ENCODE measurements at places on chromosomes 2 and 18. TPM values are rescaled to one million over a fixed set of nuclear protein-coding genes. Genes with fewer than 3 reads are reported as not detected.

Gene ESPNL
- total RNA-seq: 1.5 TPM

Gene UPP2
- total RNA-seq: not detected

Gene ACVR2A
- total RNA-seq: 24.0 TPM

Gene CDH7
- total RNA-seq: not detected

Gene HOXD4
- total RNA-seq: 7.8 TPM

Gene SLC38A11
- not detected for total RNA-seq

Gene FIGN
- 0.76 TPM for total RNA-seq

Gene ARHGAP15
- not detected for total RNA-seq

Gene TCF23
- total RNA-seq: not detected

Gene C1D
- total RNA-seq: 48.3 TPM

Gene RIOK3
- 71.7 TPM for total RNA-seq

Gene EIF2AK3
- 15.9 TPM for total RNA-seq

DNA sequence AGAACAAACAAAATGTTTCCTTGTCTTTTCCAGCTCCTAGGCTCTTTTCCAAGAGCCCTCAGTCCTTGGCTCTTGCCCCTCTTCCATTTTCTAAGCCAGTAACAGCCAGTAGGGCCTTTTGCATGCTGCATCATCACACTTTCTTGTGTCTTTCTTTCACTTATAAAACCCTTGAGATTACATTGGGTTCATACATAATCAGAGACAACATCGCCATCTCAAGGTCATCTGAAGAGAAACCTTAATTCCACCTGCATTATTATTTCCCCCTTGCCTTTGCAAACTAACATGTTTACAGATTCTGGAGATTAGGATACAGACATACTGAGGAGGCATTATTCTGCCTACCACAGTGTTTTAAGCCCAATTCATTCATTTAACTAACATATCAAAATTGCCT is 697.3 kb downstream of the TRIB2 start:
- DNase-seq: no peak

- no peak for DNase-seq
Observed at GRCh38 chr2:50291610-50292009, 740.3 kb downstream of the NRXN1 start.

DNA sequence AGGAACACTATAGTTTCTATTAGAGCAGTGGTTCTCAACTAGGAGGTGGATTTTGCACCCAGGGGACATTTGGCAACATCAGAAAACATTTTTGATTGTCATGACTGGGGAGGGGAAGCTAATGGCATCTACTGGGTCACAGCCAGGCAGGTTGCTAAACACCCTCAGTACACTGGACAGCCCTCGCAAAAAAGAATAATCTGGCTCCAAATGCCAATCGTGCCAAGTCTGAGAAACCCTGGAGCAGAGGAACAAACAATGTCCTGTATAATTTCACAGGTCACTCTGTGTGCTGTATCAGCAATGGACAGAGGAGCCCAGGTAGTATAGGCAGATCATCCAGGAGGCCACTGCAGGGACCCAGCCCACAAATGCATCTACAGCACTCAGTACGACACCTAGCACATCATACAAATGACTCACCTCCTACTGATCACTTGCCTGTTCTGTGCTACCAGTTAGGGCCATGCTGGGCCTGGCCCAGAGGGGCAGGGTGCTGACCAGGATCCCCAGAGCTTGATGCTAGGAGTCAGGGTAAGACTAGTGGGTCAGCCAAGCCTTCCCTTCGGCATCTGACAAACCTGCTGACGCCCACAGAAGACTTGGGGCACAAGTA is 37.6 kb downstream of the SFXN5 start:
- no peak for DNase-seq

GRCh38 chr18:50194631-50195532 is at the start of gene MYO5B:
TSS of gene MYO5B (minus strand) at chr18:50195147. CDS start at chr18:50194793, 354 bp downstream.
- DNase-seq: peak; percentile 5

GRCh38 chr2:5183031-5183430 is 509.2 kb upstream of the SOX11 start:
- no peak for DNase-seq

GRCh38 chr2:173979751-173980351 is 14.7 kb upstream of the SP3 start:
- peak; percentile 21 for DNase-seq

DNA sequence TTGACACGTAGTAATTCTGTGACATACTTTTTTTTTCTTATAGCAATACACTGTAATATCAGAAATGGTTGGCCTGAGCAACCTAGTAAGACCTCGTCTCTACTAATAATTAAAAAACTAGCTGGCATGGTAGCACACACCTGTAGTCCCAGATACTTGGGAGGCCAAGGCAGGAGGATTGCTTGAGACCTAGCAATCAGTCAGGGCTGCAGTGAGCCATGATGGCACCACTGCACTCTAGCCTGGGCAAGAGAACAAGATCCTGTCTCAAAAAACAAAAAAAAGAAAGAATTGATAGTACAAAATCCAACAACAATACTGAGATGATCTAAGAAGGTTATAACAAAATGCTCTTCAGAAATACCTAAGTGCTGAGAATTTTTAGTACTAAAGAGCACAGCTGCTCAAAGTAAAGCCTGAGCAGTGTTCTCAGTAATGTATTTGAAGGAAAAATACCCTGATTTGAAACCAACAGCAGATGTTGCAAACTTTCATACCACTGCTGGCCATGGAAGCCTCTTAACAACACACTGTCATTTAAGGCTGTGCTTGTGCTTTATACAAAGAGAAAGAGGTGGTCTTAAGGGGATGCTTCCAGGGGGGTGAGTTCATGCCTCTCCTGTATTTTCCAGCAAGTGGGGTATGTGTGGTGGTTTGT is 132.6 kb upstream of the CDCA7 start:
- DNase-seq: no peak

GRCh38 chr18:26941584-26941983 is 76.1 kb upstream of the AQP4 start:
- DNase-seq: no peak

GRCh38 chr2:109523121-109523520 is 90.6 kb downstream of the SEPTIN10 start:
- no peak for DNase-seq

DNA sequence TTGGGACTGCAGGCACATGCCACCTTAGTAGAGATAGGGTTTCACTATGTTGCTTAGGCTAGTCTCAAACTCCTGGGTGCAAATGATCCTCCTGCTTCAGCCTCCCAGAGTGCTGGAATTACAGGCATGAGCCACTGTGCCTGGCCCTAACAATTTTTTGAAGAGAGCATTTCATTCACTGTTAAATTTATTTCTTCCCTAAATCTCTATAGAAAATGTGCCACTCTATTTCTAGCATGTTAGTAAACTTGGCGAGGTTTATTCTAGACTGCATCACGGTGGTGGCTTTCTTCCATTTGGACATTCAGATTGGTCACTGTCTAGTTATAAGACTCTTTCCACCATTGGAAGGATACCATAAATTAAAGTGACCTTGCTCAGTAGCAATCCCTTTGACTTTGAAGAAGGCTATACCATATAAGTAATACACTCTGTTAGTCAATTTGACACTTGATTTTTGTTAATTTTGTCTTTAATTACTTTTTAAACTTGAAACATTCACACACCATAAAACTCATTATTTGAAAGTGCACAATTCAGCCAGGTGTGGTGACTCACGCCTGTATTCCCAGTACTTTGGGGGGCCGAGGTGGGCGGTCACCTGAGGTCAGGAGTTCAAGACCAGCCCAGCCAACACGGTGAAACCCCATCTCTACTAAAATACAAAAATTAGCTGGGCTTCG is 16.2 kb downstream of the DDX1 start:
- no peak for DNase-seq

GRCh38 chr2:236289766-236290462 is 25.7 kb upstream of the ASB18 start:
- DNase-seq: no peak

DNA sequence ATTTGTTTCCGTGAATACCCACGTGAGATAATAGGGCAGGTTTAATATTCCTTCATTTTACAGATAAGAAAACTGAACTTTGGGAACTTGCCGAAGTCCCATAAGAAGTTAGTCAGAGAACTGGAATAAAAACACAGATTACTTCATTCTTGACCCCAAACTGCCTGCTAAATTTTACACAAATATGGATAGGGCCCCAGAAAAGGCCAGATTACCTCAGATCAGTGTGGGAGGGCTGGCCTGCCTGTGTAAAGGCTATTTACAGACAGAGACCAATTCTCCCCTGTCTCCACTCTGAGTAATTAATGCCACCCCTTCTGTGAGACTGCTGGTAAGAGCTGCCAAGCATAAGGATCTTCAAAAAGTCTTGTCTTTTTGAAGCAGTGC is 139.2 kb downstream of the MGAT5 start:
- peak; percentile 63 for DNase-seq

GRCh38 chr2:1891147-1891546 is 146.8 kb upstream of the PXDN start:
- DNase-seq: no peak

GRCh38 chr2:165698444-165698884 is 95.6 kb downstream of the GALNT3 start:
- DNase-seq: peak; percentile 69
